ENCODE measurements at places on chromosomes 13 and 19.

GRCh38 chr19:1374250-1374577, 9.5 kb upstream of the NDUFS7 start:
- no peak for DNase-seq

DNA sequence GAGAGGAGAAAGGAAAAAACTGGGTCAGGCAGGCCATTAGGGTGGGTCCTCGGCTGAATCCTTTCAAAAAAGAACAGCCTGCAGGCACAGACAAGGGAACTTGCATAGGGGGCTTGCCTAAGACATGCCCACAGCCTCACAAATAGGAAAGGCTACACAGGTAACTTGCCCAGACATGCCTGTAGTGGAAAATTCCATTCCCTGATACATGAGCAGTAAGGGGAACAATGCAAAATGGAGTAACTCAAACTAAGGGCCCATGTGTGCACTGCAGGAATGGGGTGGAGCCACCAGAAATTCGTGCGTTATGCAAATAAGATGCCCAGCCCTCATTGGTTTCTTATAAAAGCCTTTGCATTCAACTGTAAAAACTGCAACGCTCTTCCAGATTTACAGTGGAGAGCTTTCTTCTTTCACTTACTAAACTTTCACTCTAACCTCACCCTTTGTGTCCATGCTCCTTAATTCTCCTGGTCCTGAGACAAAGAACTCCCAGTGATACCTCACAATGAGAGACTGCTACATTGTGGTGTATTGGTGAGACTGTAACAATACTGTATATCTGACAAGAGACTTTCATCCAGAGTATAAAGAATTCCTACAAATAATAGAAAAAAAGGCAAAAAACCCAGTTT, 59.5 kb upstream of the SLITRK1 start:
- DNase-seq = no peak

DNA sequence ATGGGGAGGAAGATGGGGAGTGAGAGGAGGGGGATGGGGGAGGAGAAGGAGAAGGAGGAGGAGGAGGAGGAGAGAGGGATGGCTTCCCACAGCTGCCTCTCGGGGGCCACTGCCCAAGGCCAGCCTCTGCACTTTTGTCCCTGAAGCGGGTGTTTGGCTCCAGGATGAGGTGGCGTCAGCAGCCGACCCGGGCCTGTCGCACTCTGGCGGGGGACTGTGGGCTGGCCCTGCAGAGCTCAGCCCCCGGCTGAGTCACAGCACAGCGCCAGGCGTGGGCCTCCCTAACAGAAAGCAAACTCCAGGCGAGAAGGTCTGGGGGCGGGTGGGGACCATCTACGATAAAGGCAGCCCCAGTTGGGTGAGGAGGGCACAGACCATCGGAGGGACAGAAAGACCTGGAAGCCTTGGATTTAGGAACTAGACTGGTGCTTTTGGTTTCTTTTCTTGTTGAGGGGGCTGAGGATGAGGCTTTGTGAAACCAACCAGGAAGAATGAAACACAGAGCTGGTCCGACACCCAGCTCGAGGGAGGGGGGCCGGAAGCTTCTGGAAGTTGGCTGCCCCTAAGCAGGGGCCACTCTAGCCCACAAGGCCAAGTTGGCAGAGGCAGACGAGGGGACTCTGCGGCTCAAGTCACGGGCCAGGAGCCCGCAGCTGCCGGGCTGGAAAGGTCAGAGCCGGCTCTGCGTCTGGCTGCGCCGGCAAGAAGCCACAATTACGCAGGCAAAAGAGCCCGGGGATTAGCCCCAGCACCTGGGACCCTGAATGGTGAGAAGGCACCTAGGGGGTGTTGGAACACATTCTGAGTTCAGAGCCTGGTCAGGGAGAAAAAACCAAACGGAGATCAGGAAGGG, 18.2 kb downstream of the LSM4 start:
- DNase-seq = peak; percentile 69

DNA sequence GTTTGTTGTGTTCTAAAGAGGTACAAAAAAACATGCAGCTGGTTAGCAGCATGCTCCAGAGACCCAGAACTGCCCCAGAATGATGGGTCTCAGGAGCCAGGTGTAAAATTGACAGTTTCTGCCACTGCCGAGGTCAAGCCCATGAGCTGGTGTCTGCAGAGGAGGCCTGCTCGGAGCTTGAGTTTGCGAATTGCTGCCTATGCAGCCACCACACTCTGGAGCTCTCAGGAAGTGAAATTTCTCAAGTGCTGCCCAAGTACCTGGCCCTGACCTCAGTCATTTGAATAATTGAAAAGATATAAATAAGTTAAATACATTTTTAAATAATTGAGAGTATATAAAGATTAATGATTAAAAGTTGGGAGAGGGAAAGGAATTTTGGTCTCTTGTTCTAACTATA, 66.4 kb downstream of the ZAR1L start:
- no peak for DNase-seq

DNA sequence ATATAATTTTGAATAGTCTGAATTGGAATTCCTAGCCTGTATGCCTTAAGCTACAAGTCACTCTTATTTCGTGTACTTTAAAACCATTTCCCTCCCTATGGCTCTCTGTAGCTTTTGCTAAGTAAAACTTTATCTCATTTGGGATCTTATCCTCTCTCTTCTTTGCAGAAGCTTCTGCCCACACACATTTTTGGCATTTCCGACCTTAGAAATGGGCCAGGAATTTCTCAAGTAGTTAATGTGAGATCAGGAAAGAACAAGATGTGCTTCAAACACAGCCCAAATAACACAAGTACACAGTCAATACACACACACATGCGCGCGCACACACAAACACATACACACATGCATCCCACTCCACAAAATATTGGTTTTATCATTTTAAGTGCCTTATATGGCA, 931.0 kb upstream of the MIR17HG start:
- no peak for DNase-seq
